Pulmonary artery endothelial cell (primary cell): ENCODE measurements at places on chromosomes 16 and 17.

DNA sequence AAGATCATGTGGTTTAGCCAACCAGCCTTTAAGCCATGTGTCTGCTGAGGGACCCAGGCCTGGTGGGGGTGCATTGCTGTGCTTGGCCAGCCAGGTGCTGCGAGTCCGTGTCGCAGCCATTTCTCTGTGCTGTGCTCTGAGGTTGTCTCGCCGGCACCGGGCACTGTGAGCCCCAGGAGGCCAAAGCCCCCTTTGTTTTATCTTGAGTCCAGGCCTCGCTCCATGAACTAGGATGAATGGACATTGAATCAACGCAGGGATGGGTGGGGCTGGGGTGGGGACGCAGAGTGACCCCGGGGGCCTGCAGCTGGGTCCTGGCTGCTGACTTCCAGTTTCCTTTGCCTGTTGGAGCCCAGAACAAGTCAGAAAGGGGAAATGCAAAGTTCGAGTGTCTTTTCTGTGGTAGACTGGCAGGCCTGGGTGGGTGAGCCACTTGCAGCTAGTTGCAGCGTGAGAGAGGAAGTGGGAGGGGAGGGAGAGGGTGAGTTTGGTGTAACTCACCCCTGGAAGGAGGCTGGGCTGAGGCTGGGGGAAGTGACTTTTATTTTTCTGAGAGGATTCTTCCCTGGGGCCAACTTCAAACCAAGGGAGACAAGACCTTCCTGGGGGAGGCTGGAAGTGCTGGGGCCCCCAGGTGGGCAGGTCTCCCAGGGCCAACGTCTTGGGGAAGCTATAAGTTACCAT, 324.7 kb downstream of the SEC14L1 start:
- no peak for DNase-seq

- no peak for DNase-seq
Observed at GRCh38 chr17:72332367-72332766, 211.5 kb downstream of the SOX9 start.

GRCh38 chr17:3964203-3965117, at the start of gene ATP2A3:
ATP2A3 (minus strand) TSS chr17:3964437; CDS start chr17:3964291, 146 bp downstream.
- no peak for DNase-seq

DNA sequence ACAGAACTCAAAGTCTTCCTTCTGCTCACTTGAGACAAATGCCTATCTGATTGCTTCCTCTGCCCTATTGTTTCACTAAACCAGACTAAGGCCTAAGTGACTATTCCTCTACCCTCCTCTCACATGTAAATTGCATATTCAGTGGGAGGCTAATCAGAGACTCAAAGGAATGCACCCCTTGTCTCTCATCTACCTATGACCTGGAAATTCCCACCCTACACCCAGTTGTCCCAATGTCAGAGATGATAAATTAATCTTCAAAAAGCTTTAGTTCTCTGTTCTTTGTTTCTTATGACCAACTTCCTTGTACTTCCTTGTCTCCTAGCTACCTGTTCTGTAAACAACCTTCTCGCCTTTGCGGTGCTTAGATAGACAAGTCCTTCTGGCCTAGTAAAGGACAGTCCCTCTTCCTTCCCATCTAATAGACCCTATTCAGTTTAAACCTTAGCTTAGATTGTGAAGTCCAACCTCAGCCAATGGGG, 76.0 kb downstream of the EMP2 start:
- DNase-seq = no peak

- DNase-seq = no peak
Observed at GRCh38 chr17:75693500-75694481, 26.7 kb downstream of the SAP30BP start.

DNA sequence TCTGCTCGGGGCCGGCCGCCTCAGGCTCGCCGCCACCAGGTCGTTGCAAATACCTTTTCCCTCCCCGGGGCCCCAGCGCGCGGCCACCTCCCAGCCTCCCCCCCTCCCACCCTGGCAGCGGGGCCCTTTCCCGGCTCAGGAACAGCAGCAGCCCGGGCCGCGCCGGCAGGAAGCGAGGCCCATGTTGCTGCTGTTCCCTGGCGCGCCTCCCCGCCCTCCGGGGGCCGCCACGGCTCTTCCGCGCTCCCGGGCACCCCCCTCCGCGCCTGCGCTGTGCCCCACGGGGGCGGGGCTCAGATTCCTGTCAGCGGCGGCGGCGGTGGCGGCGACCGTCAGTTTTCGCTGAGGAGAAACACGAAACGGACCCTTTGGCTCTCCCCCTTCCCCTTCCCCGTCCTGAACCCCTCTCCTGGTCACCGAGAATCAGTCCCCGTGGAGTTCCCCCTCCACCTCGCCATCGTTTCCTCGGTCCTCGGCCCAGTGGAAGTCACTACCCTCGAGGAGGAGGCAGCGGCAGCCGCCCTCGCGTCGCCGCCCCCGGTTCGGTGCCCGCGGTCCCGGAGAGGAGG, at the start of gene NFAT5:
TSS of gene NFAT5 (plus strand) at position 296 of the 569 bp plus-strand sequence. CDS start 336 bp downstream, outside the sequence.
- DNase-seq = peak; percentile 50

GRCh38 chr16:88868974-88869672, 2.7 kb upstream of the PABPN1L start:
- DNase-seq = no peak

DNA sequence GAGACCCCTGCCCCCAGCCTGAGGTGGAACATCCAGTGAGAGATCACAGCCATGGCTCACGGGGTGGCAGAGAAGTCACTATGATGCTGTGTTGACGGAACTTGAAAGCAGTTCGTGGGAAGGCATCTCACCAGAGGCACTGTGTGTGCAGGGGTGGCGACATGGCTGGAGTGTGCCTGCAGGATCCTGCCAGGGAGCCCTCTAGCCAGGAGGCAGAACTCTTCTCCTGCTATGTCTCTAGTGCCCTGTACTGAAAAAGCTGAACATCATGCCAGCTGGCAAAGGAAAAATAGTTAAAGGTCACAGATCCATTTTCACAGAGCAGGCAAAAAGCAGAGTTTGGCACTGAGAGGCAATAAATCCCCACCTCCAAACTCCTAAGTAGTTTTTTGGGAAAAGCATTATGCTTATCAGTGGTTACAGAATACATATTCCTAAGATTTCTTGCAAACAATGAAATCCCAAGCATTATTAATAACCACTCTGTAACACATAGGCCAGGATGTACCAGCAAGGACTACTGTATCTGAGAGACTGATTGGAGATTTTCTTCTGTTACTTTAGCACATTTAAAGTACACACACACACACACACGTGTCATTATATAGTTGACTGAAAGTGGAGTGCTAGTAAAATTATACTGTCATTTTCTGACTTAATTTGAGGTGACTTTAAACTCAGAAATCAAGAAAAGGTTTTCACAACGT, 36.8 kb downstream of the TNRC6C start:
- no peak for DNase-seq

DNA sequence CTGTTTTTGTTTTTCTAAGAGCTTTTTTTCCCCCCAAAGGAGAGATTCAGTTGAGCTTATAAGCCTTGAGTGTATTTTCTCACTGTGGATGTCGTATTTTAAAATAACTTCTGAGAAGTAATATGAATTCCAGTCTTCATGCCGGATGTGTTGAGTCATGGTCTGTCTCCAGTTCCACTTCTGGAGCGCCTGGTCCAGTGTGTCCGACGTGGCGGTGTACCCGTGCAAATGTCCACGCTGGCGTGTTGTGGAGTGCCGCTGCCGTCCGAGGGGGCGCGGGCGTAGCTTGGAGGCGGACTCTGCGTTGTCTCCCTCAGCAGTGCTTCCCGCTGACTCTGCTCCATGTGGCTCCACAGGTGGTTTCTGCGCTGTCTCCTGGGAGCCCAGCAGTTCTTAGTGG, 60.9 kb upstream of the ZNF750 start:
- no peak for DNase-seq

DNA sequence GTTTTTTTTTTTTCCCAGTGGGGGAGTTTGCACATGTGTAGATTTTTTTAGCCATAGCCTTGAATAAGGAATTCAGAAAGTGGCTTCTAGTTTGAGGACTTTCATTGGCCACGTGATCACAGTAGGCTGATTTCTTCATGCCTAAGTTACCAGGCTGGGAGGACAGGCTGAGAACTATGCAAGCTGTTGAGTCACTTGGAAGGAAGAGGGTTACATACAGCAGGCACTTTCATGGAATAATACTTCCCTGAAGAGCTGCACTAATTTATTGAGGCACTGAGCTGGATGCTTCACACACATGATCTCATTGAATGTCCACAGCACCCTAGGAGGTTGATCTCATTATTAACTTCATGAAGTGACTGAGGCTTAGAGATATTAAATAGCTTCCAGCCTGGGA, 22.8 kb downstream of the PRKCB start:
- DNase-seq = no peak

DNA sequence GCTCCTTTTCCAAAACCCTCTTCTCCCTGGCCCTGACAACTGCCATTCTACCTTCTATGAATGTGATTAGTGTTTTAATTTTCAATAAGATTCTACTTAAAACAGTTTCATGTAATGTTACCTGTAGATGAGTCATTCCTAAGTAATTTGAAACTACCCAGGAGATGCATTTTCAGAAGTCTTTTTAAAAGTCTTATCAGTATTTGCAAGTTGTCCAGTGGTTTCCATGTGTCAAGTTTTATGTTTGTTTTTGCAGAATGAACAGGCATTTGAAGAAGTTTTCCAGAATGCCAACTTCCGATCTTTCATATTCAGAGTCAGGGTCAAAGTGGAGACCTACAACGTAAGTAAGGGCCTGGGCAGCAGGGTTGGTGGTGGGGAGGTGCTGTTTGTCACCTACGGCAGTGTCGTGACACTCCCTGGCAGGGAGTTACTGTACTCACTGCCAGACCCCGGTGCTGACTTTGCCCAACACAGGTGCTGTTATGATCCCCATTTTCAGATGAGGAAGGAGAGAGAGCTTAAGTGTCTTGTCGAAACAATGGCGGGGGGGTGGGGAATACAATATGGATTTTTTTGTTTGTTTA, 65.0 kb downstream of the RPA1 start:
- no peak for DNase-seq

GRCh38 chr16:88905563-88905962, 39.1 kb upstream of the PABPN1L start:
- DNase-seq = no peak

DNA sequence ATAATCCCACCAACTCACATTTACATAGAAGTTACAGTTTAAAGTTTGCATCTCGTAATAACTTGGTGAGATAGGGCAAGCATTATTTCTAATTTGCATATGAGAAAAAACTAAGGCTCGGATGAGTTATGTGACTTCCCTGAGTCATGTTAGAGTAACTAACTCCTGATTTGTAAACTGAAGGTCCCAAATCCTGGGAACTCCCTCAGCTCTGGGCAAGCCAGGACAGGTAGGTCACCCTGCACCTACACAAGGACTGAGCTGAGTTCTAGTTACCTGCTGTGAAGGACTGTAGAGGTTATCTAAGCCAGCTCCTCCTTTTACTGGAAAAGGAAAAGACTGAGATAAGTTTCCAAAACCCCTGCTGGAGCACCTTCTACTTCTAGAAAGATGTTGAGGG, 92.1 kb upstream of the HLF start:
- DNase-seq = no peak

- DNase-seq = no peak
Observed at GRCh38 chr16:88477631-88478519, 24.8 kb downstream of the ZFPM1 start.

GRCh38 chr16:68445458-68445857, 2.9 kb downstream of the SMPD3 start:
- no peak for DNase-seq

- no peak for DNase-seq
Observed at GRCh38 chr17:51873302-51873701, 285.2 kb downstream of the CA10 start.

GRCh38 chr17:75059369-75060345, 12.6 kb downstream of the KCTD2 start:
- peak; percentile 27 for DNase-seq

DNA sequence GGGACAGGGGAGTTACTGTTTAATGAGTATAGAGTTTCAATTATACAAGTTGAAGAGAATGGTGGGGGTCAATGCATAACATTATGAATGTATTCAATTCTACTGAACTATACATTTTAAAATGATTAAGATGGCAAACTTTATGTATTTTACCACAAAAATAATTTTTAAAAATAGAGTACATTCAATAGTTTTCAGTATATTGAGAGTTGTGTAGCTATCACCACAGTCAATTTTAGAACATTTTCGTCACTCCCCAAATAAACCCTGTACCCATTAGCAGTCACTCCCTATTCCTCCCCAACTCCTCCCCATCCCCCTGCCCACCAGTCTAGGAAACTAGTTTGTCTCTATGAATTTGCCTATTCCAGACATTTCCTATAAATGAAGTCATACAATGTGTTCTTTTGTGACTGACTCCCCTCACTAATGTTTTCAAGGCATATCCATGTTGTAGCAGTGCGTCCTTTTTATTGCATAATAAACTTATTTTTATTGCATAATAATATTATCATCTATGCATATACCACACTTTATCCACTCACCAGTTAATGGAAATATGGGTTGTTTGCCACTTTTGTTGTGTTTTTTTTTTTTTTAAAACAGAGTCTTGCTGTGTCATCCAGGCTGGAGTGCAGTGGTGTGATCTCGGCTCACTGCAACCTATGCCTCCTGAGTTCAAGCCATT, 52.5 kb upstream of the ERN1 start:
- DNase-seq = no peak

DNA sequence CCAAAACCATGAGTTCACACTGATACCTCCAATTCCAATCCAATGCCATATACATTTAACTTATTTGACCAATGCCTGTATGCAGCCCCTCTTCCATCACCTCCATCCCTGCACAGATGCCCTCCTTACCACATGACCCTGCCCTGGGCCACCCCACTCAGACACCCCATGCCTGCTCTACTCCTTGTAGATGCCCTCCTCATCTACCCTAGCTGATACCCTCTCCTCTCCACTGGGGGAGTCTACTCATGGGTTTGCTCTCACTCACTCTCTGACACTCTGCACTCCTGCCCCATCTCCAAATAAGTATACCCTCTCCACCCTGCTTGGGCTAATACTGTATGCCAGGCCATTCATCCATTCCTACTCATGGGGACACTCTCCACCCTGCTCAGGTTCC, 16.0 kb upstream of the CMTM4 start:
- DNase-seq = no peak

- DNase-seq = no peak
Observed at GRCh38 chr17:64627797-64628196, 34.3 kb downstream of the SMURF2 start.

- DNase-seq = no peak
Observed at GRCh38 chr16:86403541-86404163, 106.7 kb upstream of the FOXF1 start.

DNA sequence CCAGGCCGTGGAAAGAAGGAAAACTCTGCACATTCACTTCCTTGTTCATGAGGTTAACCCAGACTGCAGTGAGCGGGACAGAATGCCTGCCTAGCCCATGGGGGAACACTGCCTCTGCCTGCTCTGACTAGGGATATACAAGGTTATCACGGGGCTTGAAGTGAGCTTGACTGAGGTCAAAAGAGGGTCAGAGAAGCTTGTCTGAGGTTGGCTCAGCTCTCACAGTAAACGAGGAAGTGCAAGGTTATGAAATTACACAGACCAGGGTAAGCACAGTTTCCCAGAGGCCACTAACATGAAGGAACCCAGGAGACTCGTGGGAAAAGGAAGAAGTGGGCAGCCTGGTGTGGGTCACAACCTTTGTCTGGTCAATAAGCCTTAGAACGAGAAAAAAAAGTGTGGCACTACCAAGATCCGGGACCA, 28.7 kb downstream of the HIC1 start:
- no peak for DNase-seq
